Stimulated activated CD8-positive, alpha-beta memory T cell treated with anti-CD3 and anti-CD28 coated beads, Interleukin-7, amount 100 ng/mL, for 1 hour (primary cell): ENCODE measurements at places on chromosomes 1 and 21.

- no peak for DNase-seq
Measured at GRCh38 chr1:201553496-201554189, 14.7 kb downstream of the NAV1 start.

- no peak for DNase-seq
Measured at GRCh38 chr1:214425101-214425500, 126.3 kb downstream of the PTPN14 start.

GRCh38 chr1:90943966-90944365, 77.9 kb downstream of the ZNF644 start:
- DNase-seq, result no peak

GRCh38 chr1:210302501-210302900, 26.2 kb upstream of the HHAT start:
- DNase-seq, result no peak

DNA sequence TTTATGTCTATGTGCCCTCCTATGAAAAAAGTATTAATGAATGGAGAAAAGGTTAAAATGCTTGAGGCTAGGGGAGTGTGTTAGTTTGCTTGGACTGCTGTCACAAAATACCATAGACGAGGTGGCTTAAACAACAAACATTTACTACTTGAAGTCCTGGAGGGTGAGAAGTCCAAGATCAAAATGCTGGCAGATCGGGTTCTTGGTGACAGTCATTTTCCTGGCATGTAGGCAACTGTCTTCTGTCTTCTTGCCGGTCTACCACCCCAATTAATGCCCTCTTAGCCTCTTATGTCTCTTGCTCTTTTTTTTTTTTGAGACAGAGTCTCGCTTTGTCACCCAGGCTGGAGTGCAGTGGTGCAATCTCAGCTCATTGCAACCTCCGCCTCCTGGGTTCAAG, 15.0 kb downstream of the ARID1A start:
- DNase-seq, result no peak
